ENCODE measurements at places on chromosomes 6 and 20.
A peak's percentile ranks its signal among the peaks of the same experiment; 100 is the strongest.

GRCh38 chr6:44837741-44838140 lies 450.2 kb downstream of the CDC5L start:
- no peak for DNase-seq

GRCh38 chr6:109006818-109007217 lies 87.8 kb downstream of the SESN1 start:
- DNase-seq: no peak

- no peak for DNase-seq
Observed at GRCh38 chr6:6734479-6735465, 146.3 kb downstream of the LY86 start.

DNA sequence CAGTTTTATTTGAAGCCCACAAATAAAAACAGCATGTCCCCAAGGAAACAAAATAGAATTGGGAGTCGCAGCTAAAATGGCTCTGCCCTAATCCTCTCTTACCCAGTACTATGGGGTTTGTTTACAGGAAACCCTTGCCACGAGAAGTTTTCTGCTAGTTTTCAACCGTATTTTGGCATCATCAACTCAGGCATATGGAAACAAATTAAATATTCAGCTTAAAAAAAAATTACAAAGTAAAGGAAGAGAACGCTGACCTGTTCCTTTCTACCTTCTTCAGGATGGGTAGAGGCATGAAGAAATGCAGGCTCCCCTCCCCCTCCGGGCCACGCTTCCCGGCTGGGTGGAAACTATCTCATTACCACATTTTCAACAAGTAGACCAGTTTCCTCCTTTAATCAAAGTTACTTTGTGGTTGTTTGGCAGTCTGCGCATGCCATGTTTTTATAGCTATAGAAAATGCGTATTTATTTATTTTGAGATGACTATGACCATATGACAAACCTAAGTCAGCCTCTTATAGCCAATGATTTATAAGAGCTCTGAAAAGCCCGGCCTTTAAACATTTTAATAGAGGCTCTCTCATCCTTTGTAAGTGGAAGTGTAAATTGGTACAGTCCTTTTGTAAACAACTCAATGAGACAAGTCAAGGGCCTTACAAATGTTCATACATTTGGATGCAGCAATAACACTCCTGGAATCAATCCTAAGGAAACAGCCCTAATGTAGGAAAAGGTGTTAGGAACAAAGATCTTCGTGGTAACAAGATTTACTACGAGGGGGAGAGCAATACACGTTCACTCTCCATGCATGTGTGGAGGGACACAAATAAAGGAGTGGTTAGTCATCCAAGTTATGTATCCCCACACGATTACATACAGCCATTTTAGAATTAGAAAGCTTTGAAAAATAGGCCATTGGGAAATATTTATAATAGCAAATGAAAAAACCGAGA lies 16.1 kb upstream of the ZNF217 start:
- peak; percentile 49 for DNase-seq

- no peak for DNase-seq
Observed at GRCh38 chr6:158604048-158604406, 40.5 kb downstream of the DYNLT1 start.

DNA sequence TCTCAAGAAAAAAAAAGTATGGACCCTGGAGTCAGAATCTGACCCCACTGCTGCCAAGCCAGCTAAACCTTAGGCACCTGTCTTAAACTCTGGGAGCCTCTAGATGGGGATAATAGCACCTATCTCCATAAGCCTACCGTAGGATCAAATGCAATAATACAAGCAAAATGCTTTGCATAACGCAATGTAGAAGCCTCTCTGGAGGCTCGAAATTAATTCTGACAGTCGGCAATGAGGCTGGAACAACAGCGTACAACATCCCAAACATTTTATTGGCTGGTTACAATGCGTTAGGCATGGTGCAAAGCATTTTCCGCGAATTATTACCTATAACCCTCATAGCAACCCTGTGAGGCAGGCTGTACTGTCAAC lies 521 bp downstream of the CDK5RAP1 start:
- no peak for DNase-seq

- DNase-seq: no peak
Observed at GRCh38 chr20:1860446-1860845, 34.8 kb upstream of the SIRPA start.

DNA sequence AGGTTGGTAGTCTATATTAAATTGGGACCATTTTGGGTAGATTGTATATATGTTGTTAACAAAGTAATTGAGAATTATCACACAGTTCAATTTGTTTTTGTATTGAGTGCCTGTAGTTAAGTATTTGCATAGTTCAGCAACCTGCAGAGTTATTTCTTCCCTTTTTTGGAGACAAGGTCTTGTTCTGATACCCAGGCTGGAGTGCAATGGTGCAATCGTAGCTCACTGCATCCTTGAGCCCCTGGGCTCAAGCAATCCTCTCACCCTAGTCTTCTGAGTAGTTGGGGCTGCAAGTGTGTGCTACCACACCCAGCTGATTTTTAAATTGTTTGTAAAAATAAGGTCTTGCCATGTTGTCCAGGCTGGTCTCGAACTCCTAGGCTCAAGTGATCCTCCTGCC lies 250.5 kb downstream of the UTRN start:
- DNase-seq: no peak

GRCh38 chr20:48180024-48180423 lies 394.7 kb upstream of the SULF2 start:
- no peak for DNase-seq

DNA sequence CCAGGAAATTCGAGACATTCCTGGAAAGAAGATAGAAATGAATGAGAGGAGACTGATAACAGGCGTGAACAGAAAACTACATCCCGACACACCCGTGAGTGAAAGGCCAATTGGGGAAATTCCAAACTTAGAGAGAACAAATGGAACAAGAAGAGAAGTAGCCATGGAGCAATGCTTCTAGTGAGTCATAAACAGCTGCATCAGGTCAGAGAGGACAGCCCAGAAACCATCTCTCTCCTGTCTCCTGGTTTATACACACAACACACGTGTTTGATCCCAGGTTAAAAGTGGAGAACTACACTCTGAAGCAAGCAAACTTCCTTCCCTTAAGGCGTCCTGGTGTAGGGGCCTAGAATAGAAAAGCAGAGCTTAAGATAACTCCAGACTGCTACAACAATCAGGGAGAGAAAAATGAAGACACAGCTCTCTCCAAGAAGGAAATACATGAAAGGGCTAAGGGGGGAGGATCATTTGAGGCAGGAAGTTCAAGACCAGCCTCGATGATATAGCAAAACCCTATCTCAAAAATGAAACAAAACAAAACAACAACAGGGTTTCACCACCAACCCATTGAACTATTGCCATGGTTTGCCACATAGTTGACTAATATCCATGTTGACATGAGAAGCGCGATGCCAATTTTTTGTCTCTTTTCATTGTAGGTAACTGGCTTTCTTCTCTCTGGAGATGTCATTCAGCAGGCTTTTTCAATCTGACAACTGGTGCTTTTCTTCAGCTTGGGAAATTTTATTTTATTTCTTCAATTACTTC lies 26.9 kb downstream of the NRN1 start:
- no peak for DNase-seq
